BJ (cell line): ENCODE measurements at places on chromosomes 4 and X. TPM values are rescaled to one million over a fixed set of nuclear protein-coding genes. Genes with fewer than 3 reads are reported as not detected.

Gene CD99L2
- polyA plus RNA-seq: 72.2 and 92.2 TPM in 2 replicates

Gene ARMCX4
- polyA plus RNA-seq: 2.5 and 3.6 TPM in 2 replicates

Gene CNKSR2
- 0.32 and 0.37 TPM in 2 replicates for polyA plus RNA-seq

Gene ELOVL6
- polyA plus RNA-seq: 7.6 and 11.8 TPM in 2 replicates

Gene MAGEC2
- not detected in 2 replicates for polyA plus RNA-seq

Gene PHF8
- polyA plus RNA-seq: 10.6 and 11.2 TPM in 2 replicates

Gene CCSER1
- polyA plus RNA-seq: not detected in 2 replicates

DNA sequence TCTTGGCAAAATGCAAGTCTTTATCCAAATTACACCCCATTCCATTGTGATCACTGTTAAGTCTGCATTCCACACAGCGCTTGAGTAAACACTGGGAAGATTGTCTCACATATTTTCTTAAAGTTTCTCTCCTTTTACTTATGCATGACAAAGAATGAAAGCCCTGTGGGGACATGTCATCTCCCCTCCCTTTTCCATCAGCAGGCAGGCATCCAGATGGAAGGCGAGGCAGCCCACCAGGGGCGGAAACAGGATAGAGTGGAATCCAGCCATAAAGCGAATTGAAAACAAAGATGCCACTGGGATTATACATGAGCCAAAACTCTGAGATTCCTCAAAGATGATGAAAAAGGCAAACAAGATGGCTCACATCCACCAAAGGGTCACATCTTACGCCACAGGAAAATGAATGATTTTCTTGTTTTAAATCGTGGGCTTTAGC, 78.2 kb downstream of the AFAP1 start:
- DNase-seq: peak; percentile 96

- no peak for DNase-seq
Observed at GRCh38 chr4:169795585-169795984, 37.8 kb upstream of the HPF1 start.

DNA sequence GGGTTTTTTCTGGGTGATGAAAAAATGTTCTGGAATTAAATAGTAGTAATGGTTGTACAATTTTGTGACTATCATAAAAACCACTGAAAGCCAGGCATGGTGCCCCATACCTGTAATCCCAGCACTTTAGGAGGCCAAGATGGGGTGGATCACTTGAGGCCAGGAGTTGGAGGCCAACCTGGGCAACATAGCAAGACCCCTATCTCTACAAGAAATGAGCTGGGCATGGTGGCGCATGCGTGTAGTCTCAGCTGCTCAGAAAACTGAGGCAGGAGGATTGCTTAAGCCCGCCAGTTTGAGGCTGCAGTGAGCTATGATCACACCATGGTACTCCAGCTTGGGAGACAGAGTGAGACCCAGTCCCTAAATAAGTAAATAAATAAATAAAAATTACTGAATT, 58.3 kb upstream of the TMEM131L start:
- DNase-seq: no peak

DNA sequence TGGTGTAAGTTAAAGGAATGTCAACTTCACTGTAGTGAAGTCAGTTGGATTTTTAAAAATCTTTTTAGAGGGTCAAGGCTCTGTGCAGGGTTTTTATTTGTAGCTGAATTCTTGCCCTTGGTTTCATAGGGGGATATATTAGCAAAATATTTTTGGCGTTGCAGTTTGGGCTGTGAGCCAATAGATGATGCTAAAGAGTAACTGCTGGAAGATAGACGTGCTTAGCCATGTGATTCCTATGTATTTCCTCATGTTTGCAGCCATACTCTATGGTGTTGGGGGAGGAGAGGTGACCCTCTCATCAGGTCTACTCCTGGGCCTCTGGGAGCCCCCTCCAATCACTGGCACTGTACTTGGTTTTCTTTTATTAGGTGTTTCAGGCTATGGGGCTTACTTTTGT, 246.7 kb upstream of the ARHGAP24 start:
- no peak for DNase-seq

DNA sequence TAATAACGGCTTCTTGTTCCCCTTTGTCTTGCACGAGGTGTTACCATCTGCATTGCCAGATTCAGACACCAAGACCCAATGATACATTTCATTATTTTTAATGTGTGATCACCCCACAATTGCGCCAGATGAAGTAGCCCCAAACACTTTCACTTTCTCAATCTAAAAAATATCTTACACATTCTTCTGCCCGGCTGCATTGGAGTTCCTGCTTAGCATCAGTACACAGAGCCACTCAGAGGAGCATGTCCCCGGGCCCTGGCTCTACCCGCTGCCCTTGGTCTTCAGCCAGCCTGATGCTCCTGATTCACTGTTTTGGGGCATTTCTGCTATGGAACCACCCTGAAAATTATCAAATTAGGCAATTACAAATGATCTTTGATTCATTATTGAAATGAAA, 66.0 kb upstream of the TENM3 start:
- DNase-seq: no peak

- no peak for DNase-seq
Observed at GRCh38 chr4:147582386-147583060, 34.7 kb upstream of the TMEM184C start.

GRCh38 chrX:4550018-4550417, 836.6 kb upstream of the PRKX start:
- no peak for DNase-seq

DNA sequence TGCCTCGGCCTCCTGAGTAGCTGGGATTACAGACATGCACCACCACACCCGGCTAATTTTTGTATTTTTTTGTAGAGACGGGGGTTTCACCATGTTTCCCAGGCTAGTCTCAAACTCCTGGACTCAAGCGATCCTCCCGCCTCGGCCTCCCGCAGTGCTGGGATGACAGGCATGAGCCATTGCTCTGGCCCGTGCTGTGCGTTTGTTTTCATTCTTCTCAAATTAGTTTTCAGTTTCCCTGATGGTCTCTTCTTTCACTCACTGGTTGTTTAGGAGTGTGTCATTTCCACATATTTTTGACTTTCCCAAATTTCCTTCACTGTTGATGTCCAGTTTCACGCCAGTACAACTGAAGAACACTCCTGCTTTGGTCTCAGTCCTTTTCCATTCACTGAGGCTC, 31.8 kb downstream of the SH3TC1 start:
- no peak for DNase-seq

DNA sequence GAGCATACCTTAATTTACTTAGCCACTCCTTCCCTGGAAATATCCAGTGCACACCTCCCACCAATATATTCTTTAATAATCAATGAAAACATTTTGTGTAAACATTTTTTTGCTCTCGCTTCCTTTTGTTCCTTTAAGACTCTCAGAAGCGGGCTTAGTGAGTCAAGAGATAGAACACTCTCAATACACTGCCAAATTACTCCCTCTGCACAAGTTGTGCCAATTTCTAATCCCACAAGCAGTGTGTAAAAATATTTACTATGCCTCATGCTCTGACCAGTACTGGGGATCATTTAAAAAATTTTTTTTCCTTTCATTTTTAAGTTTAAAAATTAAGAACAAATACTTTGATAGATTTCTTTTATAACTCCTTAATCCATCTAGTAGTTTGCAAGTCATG, 5.1 kb downstream of the MORF4L2 start:
- no peak for DNase-seq

- no peak for DNase-seq
Observed at GRCh38 chrX:19611636-19612376, 96.5 kb upstream of the MAP3K15 start.

- no peak for DNase-seq
Observed at GRCh38 chrX:150155436-150156035, 207.6 kb upstream of the MAMLD1 start.

- no peak for DNase-seq
Observed at GRCh38 chr4:14850455-14851097, 151.7 kb upstream of the CPEB2 start.

DNA sequence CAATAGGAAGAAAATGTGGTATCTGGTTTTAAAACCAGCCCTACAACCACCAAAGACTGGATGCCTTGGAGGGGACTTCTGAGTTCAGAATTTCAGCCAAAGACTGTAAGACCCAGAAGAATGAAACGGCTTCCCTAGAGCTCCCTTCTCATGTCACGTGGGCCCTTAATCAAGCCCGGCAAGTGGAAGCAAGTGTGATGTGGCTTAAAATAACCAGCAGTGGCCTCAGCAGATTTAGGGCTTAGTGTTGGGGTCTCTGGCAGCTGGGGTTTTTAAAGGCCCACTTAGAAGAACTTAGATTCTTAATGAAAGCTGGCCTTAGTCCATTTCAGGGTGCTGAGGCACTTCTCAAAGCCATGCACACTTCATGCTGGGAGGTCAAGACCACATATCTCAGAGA, 111.2 kb upstream of the TBC1D9 start:
- DNase-seq: no peak

- no peak for DNase-seq
Observed at GRCh38 chr4:25128671-25129070, 31.6 kb downstream of the SEPSECS start.

DNA sequence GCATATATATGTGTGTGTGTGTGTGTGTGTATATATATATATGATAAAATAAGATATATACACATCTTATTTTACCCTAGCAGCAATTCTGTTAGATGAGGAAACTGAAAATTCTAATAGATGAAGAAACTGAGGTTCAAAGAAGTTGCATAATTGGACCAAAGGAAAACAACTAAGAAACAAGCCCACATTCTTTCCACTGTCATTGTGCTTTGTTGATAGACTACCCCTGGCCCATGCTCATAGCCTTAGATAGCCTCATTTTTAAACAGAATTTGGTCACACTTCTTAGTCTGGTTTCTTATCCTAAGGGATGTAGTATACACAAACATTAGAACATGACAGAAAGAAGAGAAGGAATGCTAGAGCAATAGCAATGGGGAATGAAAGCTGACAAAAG, 138.8 kb downstream of the NDST3 start:
- no peak for DNase-seq

GRCh38 chr4:28690890-28691289, 1830.2 kb downstream of the STIM2 start:
- DNase-seq: no peak

DNA sequence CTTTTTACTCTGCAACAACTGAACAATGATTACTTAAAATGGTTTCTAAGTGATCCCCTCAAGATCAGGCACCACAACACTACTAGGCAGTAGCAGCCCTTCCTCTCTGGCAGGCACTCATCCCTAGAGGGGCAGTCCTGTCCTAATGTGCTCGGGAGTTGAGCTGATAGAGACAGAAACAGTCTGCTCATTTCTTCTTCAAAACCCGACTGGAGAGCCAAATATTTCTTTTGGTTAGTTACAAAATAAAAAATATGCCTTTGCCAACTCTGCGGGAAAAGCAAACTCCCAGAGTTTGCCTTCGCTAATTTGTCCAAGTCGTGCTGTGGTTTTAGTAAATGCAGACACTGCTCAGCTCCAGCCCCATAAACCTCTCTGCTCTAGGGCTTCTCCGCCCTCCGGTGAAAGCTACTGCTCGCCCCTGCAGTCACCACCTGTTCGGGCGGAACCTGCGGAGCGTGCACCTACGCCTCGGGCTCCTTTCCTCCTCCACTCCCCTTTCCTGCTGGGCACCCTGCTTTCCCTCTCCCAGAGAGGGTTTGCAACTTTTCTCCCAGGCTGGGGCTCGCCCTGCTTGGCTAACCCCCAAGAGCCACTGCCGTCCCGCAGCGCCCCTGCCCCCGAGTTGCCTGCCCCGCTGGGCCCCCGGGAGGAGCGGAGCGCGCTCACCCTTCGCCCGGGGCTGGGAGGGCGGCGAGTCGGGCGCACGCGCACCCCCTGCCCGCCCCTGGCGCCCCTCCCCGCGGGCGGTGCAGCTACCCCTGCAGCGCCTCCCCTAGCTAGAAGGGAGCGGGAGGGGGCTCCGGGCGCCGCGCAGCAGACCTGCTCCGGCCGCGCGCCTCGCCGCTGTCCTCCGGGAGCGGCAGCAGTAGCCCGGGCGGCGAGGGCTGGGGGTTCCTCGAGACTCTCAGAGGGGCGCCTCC, at the start of gene NPNT:
Gene NPNT (plus strand): TSS at position 812 of the 923 bp plus-strand sequence. CDS start 182 bp downstream, outside the sequence.
- DNase-seq: no peak

GRCh38 chrX:131747173-131747572, 203.3 kb downstream of the OR13H1 start:
- no peak for DNase-seq

GRCh38 chrX:74492720-74493201, 71.5 kb downstream of the SLC16A2 start:
- DNase-seq: no peak

- no peak for DNase-seq
Observed at GRCh38 chrX:153455571-153455970, 9.7 kb upstream of the TREX2 start.

GRCh38 chrX:26918631-26919030, 544.5 kb downstream of the PPP4R3C start:
- no peak for DNase-seq

DNA sequence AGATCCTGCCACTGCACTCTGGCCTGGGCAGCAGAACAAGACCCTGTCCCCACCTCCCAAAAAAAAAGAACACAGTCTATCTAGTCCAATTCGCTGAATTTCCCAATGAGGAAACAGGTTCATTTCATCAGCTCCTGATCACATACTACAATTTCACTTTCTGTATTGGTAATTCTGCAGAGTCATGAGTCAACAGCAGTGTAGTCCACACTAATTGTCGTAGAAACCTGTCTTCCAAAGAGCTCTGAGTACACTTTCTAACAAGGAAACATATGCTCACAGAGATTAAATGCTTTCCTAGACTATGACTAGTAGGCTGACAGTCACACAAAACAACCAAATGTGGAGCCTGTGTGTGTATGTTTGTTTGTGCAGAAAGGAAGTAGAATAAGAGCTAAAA, 91.9 kb downstream of the GPC4 start:
- no peak for DNase-seq

GRCh38 chrX:16592194-16592770, 57.7 kb upstream of the S100G start:
- no peak for DNase-seq

DNA sequence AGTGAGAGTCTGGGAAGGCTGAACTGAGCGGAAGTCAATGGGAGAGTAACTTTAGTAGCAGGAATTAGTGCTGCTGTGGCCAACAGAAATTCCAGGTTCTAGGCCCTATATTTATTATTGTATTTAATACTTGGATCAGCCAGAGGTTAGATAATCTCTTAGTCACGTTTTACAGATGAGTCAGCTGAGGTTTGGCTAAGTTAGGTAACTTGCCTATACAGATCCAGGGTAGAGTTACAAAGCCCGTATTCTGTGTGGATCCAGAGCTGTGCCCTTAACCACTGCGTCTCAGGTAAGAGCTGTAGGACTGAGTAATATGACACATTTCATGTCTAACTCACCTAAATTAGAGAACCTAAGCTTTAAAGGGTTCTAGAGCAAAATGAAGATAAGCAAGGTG, 20.5 kb downstream of the PSMD10 start:
- DNase-seq: no peak

- DNase-seq: peak; percentile 56
Observed at GRCh38 chrX:1178580-1179057, 33.8 kb downstream of the CRLF2 start.
